ENCODE measurements at places on chromosomes 5 and 9. TPM values are rescaled to one million over a fixed set of nuclear protein-coding genes. Genes with fewer than 3 reads are reported as not detected.

- DNase-seq, result no peak
Measured at GRCh38 chr5:6590581-6590980, 42.3 kb downstream of the NSUN2 start.

GRCh38 chr9:112705768-112706427 lies 12.0 kb downstream of the INIP start:
- DNase-seq, result peak; percentile 38

Gene SLC6A3
- total RNA-seq, result not detected

DNA sequence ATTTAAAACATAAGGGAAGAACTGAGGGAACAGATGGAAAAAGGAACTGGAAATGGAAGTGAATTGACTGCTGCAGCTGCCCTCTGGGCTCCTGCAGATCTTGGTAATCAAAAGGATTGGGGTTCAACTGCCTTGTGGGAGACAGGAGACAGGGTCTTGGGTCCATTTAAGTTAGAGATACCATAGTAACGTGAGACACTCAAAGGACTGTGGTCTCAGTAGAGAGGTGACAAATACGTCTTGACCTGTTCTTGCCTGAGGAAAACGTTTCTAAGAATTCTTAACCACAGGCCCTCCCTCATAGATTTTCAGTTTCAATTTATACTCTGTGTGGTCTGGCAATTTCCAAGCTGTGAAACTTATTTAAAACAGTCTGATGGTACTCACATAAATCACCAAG lies 100.8 kb upstream of the DHFR start:
- no peak for DNase-seq

GRCh38 chr9:79809316-79809876 lies 237.6 kb downstream of the TLE4 start:
- DNase-seq, result no peak

DNA sequence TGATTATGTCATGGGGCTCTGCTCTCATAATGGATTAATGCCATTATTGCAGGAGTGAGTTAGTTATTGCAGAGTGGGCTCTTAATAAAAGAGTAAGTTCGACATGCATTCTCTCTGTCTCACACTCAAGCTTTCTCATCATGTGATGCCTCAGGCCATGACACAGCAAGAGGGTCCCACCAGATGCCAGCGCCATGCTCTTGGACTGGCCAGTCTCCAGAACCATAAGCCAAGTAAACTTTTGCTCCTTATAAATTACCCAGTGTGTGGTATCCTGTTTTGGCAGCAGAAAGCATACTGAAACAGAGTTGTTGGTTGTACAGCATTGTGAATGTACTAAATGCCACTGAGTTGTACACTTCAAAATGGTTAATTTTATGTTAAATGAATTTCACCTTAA lies 138.1 kb downstream of the MYO10 start:
- no peak for DNase-seq

DNA sequence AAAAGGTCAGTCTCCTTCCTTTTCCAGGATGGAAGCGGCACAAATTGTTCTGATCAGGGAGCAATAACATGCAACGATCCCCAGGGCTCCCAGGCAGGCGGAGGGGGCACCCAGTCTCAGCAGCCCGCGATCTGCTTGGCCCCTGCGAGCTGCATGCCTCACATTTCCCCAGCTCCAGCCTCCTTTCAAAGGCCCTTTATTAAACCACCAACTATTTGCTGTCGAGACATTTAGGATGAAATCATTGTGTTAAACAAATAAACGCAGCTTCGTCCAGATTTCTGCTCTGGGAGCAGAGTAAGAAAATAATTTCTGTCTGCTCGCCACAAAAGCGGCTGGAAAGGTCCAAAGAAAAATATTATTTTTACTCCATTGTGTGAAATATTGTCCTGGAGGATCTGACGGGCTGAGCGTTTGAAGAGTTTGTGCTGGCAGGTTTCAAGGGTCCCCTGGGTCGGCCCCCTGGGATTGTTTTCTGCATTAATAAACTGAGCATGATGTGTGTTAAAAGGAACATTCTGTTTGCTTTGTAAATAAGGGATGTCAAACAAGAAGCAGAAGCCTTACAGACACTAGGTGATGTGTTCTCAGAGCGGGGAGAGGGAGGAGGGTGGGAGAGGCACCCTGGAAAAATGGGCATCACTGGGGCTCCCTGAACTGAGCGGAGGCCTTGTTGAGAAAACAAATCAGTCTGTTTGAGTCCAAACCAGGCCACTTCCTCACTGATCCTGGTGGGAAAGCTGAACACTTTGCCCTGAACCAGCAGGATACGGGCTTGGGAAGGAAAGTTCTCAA lies 110.1 kb downstream of the FOXD1 start:
- no peak for DNase-seq

GRCh38 chr5:158845941-158846340 lies 253.8 kb downstream of the EBF1 start:
- no peak for DNase-seq

- DNase-seq, result no peak
Measured at GRCh38 chr5:36147681-36148080, 4.0 kb downstream of the LMBRD2 start.

DNA sequence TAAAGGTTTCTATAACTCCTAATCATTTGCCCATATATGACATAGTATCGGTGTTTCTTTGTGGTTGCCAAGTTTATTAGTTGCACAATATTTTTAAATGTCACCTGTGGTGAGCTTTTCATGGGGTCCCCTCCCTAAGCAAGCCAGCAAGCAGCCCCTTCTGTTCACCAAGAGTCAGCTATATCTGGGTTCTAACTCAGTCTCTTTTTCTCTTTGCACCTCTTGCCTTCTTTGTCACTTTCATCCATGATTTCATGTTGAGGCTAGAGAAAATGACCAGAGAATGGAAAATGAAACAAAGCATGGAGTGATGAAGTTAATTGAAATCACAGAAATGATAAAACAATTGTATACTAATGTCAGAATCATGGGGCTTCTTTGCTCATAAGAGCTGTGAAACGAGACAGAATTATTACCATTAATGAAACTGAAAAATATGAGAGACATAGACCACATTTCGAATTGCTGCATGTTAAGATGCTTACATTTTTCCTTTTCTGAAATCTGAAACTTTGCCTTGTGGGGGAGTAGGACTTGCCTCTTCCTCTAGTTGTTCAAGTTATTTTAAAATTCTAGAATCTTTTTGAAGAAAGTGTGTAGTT lies 75.7 kb downstream of the CAMK4 start:
- DNase-seq, result no peak

GRCh38 chr5:42360616-42361314 lies 62.5 kb upstream of the GHR start:
- no peak for DNase-seq

DNA sequence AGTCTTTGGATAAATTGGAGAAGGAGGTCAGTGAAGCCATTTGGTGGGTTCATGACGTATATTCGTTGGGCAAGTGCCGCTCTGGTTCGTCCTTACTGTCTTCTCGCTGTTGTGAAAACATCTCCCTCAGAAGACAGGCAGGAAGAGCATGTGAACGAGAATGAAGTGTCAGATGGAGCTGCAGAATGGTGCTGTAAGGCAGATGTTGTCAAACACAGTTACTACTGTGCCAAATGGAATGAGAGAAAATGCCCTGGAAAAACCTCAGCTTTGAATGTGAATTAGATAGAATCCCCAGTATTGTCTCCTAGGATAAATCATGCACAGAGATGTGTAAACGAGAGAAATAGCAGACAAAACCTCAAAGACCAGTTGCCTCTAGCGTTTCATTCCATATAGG lies 121.5 kb downstream of the CAMK4 start:
- no peak for DNase-seq

Gene HSD17B3
- 1.4 TPM for total RNA-seq

DNA sequence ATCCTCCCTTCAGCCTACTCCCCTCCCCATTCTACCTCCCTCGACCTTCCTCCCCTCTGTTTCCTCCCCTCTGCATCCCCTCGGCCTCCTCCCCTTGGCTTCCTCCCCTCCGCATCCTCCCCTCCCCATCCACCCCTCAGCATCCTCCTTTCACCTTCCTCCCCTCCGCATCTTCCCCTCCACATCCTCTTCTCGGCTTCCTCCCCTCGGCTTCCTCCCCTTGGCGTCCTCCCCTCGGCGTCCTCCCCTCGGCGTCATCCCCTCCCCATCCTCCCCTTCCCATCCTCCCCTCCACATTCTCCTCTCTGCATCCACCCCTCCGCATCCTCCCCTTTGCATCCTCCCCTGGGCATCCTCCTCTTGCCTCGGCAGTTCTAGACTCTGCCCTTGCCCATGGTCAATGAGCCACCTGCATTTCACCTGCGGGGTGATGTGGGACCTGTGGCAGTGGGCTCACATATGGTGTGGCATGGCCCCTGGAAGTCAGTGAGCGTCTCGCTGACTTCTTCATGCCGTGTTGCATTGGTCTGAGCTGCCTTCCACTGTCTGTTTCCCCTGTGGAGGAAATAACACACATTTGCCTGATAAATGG lies 113.0 kb downstream of the WNK2 start:
- DNase-seq, result peak; percentile 24

DNA sequence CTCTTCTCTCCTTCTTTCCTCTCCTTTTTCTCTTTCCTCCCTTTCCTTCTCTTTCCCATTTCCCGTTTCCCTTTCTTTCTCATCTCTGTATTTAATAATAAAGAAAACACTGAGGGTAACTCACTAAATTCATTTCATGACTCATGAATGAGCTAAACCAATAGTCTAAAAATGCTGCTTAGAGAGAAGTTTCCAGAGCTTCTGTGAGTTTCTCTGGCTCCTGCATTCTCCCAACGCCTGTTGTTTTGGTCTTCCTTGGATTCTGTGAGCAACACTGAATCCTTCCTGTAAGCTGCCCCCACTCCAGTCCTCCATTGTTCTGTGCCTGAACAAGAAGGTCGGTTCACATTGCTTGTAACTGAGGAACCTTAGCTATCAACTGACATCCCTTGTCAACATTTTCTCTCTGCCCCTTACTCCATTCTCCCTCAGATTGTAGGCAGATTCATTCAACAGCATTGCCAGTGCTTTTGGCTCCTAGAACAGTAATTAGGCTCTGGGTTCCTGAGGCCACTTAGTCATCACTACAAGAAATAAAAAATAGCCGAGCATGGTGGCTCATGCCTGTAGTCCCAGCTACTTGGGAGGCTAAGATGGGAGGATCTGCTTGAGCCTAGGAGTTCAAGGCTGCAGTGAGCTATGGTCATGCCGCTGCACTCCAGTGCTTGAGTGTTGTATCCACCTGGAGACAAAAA lies 237.7 kb upstream of the KLF4 start:
- no peak for DNase-seq

DNA sequence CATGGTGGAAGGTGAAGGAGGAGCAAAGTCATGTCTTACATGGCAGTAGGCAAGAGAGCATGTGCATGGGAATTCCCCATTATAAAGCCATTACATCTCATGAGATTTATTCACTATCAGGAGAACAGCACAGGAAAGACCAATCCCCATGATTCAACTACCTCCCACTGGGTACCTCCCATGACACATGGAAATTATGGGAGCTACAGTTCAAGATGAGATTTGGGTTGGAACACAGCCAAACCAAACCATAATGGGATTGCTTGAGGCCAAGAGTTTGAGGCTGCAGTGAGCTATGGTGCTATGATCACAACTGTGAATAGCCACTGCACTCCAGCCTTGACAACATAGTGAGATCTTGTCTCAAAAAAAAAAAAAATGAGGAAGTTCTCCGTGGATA lies 581.8 kb downstream of the TAF11L14 start:
- DNase-seq, result no peak

DNA sequence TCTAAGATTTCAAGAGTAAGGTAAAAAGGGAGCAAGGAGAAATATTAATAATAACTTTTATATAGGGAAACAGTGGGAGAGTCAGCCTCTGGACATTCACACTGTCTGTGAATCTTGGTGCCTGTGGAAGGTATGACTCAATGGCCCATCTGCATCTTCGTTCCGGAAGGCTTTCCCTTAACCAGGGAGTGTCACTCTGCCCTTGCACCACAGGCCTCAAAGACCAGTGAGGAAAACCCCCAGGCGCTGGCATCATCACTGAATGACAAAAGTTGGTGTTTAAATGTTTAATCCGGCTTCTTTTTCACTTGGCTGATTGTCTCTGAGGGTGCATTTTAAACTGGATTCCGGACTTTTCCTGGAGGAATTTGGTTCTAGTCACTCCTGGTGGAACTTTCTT lies 522.4 kb upstream of the TLE4 start:
- no peak for DNase-seq

Gene PRLR
- 35.8 TPM for total RNA-seq

- peak; percentile 89 for DNase-seq
Measured at GRCh38 chr5:176542135-176542595, 5.0 kb upstream of the RNF44 start.

DNA sequence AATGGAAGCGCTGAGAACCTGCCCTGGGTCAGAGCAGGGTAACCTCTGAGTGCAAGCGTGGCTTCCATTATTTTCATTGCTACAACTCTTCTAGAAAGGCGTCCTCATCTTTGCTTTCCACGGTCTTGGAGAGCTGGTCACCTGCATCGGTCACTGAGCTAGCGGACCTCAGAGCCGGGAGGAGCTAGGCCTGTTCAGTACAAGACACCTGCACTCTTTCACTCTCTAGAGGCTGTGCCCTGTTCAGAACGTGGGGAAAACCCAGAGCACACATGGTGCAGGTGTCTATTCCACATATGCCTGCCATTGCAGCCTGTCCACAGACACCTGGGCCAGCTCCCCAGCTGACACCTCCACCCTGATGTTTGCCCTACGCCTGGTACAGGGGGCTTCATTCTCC lies 147.8 kb upstream of the IRX2 start:
- DNase-seq, result no peak

Gene OMD
- 1.8 TPM for total RNA-seq

GRCh38 chr5:95392593-95393182 lies 1.5 kb downstream of the FAM81B start:
- no peak for DNase-seq

- no peak for DNase-seq
Measured at GRCh38 chr5:97072696-97073095, 69.7 kb downstream of the LIX1 start.

DNA sequence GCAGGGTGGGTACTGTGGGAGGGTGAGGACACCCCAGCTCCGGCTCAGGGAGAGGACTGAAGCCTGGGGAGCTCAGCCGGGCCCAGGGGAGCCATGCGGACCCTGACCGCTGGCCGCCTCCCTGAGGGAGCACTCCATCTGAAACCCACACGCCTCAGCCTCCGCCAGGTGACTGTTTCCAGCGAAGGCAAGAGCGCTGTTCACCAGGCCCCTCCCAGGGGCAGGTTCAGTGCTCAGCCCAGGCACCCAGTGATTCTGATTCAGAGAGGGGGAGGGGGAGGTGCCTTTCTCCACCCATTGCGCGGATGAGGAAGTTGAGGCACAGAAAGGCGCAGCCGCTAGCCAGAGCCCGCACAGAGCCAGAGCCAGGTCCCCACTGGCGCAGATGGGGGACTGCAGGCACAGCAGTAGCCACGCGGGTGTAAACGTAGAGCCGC lies 27.0 kb downstream of the ADGRD2 start:
- DNase-seq, result no peak

GRCh38 chr5:28344836-28345433 lies 1306.5 kb upstream of the CDH9 start:
- no peak for DNase-seq

GRCh38 chr9:87007711-87008366 lies 60.5 kb upstream of the GAS1 start:
- DNase-seq, result no peak

Gene NUTM2G
- not detected for total RNA-seq

Gene TLX3
- total RNA-seq, result not detected

DNA sequence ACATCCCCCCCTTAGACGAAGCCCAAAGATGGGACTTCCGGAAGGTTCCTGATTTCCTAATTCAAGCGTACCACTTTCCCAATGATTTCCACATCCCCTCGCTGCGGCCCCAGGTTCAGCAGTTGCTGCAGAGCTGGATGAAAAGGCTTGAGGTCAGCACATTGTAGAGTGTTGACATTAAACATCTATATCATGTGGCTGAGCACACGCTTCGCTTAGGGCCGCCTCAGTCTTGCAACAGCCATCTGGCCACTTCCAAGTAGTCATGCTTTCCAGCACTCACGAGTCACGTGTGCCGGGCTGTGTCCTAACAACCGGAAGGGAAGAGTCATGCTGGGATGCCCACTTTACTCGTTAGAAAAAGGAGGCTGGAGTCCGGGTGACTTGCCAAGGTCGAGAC lies 340.6 kb upstream of the IRX4 start:
- no peak for DNase-seq

Data from mucosa of descending colon (tissue), 3 donors.